ENCODE measurements at places on chromosomes 11 and 22. TPM values are rescaled to one million over a fixed set of nuclear protein-coding genes. Genes with fewer than 3 reads are reported as not detected.

Gene GALNT18
- 8.6 TPM for total RNA-seq

DNA sequence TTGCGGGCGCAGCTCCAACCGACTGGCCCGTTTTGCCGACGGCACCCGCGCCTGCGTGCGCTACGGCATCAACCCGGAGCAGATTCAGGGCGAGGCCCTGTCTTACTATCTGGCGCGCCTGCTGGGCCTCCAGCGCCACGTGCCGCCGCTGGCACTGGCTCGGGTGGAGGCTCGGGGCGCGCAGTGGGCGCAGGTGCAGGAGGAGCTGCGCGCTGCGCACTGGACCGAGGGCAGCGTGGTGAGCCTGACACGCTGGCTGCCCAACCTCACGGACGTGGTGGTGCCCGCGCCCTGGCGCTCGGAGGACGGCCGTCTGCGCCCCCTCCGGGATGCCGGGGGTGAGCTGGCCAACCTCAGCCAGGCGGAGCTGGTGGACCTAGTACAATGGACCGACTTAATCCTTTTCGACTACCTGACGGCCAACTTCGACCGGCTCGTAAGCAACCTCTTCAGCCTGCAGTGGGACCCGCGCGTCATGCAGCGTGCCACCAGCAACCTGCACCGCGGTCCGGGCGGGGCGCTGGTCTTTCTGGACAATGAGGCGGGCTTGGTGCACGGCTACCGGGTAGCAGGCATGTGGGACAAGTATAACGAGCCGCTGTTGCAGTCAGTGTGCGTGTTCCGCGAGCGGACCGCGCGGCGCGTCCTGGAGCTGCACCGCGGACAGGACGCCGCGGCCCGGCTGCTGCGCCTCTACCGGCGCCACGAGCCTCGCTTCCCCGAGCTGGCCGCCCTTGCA is 1.0 kb downstream of the FJX1 start:
- peak overlapping the region; percentile 85 for H3K27ac ChIP-seq
- H3K27me3 ChIP-seq: no peaks in the 10 kb centered on the region
- no peak for DNase-seq
- peaks cover 56% of the 10 kb centered on the region for H3K4me1 ChIP-seq
- H3K4me3 ChIP-seq: peak overlapping the region; percentile 75
- H3K36me3 ChIP-seq: no peaks in the 10 kb centered on the region

Gene ALDH3B2
- total RNA-seq: not detected

GRCh38 chr11:109424901-109425300 is 2.9 kb downstream of the C11orf87 start:
- no peaks in the 10 kb centered on the region for H3K36me3 ChIP-seq
- no peak overlapping the region for H3K27ac ChIP-seq
- H3K4me3 ChIP-seq: no peak overlapping the region
- H3K4me1 ChIP-seq: no peaks in the 10 kb centered on the region
- no peaks in the 10 kb centered on the region for H3K27me3 ChIP-seq
- no peak for DNase-seq

DNA sequence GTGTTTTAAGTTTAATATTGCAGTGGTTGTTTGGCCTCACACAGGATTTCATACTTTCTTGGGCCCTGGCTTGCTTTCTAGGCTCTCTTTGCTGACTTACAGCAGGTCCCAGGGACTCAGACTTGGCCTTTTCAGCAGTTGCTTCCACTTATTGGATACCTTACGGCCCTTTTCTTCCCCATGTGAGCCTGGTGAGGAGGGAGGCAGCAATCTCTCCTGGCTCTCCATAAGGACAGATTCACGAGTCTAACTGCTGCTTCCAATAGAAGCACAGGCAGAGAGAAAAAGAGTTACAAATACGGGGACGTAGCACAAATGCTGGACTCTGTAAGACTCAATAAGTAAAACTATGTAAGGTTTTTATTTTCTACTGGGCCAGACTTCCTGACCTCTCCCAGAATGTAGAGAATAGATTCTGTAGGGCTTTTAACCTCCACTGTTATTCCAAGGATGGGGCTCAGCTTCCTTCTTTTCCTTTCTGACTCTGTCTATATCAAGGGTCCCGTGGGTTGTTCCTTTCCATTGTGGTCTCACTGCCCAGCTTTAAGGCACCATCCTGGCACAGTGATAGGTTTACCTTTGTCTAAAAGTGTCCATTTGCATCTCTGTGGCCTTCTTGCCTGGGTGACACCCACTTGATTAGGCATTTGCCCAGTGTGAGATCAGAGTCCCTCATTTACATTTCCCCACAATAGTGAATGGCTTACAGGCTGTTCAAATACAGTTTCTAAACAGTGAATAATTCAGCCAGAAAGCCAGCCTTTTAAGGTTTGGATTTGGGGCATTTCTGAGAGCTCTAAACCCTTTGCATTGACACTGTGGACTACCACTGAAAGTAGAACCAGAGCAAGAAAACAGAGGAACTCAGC is 92.8 kb downstream of the RASSF10 start:
- 0 out of 2 replicates have a peak, but pooled peaks cover 2% of the 10 kb centered on the region for H3K27me3 ChIP-seq
- no peaks in the 10 kb centered on the region for H3K36me3 ChIP-seq
- no peaks in the 10 kb centered on the region for H3K4me1 ChIP-seq
- DNase-seq: no peak
- no peak overlapping the region for H3K27ac ChIP-seq
- no peak overlapping the region for H3K4me3 ChIP-seq

DNA sequence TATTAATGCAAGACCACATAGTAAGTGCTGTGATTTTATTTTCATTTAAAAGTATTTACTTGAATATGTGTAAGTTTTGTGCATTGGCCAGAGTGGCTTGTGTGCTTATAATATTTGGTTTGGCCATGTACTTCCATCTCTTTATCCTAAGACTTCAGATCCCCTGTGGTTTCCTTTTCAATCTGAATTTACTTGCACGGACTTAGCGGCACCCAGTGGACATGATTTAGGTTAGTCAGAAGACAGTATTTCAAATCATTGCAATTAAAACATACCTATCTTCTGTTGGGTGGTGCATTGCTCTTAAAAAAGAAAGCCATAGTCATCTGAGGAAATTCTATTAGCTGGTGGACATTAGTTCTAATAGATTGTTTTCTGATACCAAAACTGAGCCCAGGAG is 30.7 kb downstream of the PIWIL4 start:
- H3K27me3 ChIP-seq: no peaks in the 10 kb centered on the region
- H3K4me3 ChIP-seq: no peak overlapping the region
- no peak overlapping the region for H3K27ac ChIP-seq
- no peaks in the 10 kb centered on the region for H3K36me3 ChIP-seq

Gene TUBA8
- 1.3 TPM for total RNA-seq

DNA sequence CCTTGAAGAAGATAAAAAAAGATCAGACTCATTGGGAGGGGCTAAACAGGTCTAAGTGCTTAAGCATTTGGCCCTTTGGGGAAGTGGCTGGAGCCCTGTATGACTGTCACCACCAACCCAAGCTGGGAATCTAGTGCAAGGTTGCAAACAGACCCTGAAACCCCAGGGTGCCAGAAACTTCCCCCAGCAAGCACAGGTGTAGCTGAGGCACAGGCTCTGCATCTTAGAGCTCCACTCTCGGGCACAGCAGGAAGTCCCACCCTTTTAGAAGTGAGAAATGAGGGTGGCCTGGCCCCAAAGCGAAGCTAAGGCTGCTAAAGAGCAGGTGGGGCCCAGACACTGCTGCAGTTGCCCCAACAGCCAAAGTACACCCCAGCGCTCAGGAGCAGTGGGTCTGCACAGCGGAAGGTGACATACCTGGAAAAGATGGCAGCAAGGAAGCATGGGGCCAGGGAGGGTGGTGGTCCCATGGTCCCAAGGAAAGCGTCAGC is 5.8 kb upstream of the KDM2A start:
- no peak for DNase-seq
- no peak overlapping the region for H3K4me3 ChIP-seq
- H3K36me3 ChIP-seq: no peaks in the 10 kb centered on the region
- H3K27me3 ChIP-seq: no peaks in the 10 kb centered on the region

Gene SOX6
- total RNA-seq: 0.21 TPM
